ENCODE measurements at places on chromosomes 3 and 15.

GRCh38 chr15:89335298-89336041 lies 846 bp upstream of the POLG start:
- no peak for DNase-seq

- no peak for DNase-seq
Observed at GRCh38 chr3:195337747-195338146, 66.8 kb upstream of the XXYLT1 start.

GRCh38 chr3:169602482-169602881 lies 61.0 kb downstream of the MECOM start:
- no peak for DNase-seq

GRCh38 chr15:64970698-64971097 lies 19.0 kb downstream of the SPG21 start:
- no peak for DNase-seq

GRCh38 chr15:51024735-51025453 lies 69.8 kb downstream of the TNFAIP8L3 start:
- DNase-seq = no peak

DNA sequence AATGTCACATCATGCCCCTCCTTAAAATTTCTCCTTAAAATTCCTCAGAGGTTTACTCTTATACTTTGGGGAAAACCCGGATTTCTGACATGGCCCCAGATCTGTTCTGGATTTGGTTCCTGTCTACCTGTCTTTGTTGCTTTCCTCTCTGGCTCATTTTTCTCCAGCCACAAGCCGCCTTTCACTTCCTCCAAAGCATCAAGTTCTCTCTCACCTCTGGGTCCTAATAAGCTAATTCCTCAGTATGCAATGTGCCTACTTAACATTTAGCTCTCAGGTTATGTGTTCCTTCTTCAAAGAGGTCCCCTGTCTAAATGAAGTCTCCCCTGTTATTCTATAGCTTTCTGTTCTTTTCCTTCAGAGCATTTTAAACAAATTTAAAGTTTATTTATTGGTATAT lies 16.1 kb downstream of the HMG20A start:
- DNase-seq = no peak

DNA sequence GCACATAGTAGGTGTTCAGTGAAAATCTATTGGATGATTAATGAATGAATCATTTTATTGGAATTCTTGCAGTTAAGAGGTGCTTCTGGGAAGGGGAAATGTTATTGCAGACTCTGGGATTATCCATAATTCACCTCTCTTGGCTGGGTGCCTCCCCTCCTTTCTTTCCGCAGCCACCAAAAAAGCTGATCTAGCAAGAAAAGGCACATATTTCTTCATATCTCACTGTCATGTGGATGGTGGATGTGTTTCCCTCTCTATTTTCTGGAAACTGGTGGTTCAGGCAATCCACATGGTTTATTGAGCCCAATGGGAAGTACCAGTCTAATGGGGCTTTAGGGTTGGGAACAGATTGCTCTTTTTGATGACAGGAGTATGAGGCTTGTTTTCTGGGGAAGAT lies 151.1 kb upstream of the ROPN1 start:
- no peak for DNase-seq

DNA sequence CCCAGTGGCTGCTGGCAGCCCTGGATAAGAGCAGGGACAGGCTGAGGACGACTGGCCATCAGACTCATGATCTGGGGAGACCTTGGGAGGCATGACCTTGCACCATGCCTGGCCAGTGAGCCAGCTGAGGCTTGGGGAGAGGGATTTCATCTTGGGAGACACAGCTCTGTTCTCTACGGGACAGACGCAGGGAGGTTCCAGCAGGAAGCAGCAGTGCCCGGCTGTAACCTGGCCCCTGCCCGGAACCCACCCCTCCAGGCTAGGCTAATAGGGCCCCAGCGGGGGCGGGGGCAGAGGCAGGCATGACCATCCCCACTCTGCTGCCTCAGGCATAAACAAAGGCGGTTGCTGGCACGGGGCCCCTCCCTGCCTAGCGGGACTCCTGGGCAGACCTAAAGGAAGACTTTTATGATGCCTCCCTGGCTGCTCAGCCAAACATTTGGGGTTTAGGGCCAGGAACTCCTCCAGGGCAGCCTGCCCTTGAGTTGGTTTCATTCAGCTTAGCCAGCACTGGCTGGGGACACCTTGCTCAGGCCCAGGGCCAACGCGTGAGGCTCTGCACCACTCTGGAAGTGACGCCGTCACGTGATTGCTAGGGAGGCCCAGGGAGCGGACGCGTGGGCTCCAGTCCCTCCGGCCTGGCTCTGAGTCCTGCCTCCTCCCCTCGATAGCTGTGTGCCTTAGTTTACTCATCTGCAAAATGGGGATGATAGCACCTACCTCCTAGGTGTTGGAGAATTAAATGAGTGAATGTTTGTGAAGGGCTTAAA lies 27.6 kb downstream of the HDAC11 start:
- no peak for DNase-seq

DNA sequence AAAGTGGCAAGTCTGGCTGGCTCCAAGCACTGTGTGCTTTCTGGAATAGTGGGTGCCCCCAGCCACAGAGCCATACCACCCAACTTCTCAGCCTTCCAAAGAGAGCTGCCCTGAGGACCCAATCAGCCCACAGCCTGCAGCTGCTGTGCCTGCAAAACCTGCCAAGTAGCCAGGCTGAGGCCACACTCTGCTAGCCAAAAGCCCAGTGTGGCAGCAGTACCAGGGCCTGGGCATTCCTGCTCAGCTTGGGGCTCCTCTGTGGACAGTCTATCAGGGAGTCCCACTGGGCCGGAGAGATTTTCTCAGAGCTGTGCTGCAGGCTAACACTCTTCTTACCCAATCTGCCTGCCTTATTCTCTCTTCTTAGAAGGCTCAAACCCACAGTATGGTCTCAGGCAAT lies 136.5 kb downstream of the TPRA1 start:
- DNase-seq = no peak

GRCh38 chr3:179840985-179841384 lies 188.1 kb downstream of the USP13 start:
- no peak for DNase-seq

DNA sequence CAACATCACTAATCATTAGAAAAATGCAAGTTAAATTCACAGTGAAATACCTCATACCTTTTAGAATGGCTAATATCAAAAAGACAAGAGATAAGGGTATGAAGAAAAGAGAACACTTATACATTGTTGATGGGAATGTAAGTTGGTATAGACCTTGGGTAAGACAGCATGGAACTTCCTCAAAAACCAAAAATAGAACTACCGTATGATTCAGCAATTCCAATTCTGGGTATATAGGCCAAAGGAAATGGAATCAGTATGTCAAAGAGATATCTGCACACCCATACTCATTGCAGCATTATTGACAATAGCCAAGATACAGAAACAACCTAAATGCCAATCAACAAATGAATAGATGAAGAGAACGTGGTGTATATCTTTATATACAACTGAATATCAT lies 166.8 kb upstream of the LRRN1 start:
- no peak for DNase-seq

DNA sequence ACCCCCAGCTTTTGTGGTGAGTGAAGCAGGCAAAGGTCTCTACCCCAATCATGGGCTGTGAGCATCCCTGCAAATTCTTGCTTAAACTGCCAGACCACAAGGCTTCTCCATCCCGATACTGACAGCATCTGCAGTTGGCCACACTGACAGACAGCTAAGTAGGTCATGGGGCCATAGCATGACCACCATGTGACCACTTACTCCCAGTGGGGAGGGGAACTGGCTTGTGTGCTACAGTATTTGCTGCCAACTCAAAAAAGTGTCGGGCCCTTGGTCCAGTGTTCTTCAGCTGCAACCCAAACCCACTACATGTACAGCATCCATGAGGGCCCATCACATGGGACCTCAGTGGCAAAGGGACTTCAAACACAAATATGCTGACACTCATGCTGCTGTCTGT lies 103.4 kb downstream of the SEC22A start:
- DNase-seq = no peak

DNA sequence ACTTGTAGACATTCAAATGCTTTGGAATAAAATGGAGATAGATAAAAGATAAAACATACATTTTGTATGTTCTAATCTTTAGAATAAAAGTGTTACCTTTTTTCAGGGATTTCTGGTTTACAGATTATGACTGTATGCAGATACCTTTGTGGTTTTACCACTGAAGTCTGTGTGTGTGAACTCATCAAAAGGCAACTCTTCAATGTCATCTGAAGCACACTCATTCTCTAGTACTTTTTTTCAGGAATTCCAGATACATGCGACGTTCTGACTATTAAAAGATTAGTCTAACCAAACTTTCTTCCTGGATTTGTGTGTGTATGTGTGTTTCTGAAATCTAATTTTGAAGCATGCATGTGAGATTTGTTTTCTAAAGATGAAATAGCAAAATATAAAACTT lies 188.6 kb downstream of the NLGN1 start:
- no peak for DNase-seq

- DNase-seq = no peak
Observed at GRCh38 chr3:197426121-197426566, 127.7 kb upstream of the DLG1 start.

DNA sequence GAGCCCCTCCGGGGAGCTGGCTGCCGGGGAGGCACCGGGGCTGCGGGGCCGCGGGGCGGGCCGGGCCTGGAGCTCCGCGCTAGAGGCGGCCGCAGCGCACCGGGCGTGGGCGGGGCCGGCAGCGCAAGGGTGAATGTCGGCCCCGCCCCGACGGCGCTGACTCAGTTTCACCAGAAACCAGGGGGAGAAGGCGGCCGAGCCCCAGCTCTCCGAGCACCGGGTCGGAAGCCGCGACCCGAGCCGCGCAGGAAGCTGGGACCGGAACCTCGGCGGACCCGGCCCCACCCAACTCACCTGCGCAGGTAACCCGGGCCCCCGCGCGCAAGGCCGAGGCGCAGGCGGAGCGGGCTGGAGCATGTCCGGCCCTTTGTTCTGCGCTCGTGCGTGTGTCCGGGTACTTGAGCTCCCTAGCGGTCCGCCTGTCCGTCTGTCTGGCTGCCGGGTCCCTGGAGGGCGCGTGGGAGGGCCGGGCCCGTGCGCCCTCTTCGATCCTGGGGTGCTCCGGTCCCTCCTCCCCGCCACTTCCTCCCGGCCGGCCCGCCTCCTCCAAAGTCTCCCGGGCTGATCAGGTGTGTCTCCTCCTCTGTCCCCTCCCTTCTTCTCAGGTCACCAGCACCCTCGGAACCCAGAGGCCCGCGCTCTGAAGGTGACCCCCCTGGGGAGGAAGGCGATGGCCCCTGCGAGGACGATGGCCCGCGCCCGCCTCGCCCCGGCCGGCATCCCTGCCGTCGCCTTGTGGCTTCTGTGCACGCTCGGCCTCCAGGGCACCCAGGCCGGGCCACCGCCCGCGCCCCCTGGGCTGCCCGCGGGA lies at the start of gene SPINT1:
TSS of gene SPINT1 (plus strand) at position 164 of the 811 bp plus-strand sequence. CDS start at position 671, 507 bp downstream.
- DNase-seq = no peak

DNA sequence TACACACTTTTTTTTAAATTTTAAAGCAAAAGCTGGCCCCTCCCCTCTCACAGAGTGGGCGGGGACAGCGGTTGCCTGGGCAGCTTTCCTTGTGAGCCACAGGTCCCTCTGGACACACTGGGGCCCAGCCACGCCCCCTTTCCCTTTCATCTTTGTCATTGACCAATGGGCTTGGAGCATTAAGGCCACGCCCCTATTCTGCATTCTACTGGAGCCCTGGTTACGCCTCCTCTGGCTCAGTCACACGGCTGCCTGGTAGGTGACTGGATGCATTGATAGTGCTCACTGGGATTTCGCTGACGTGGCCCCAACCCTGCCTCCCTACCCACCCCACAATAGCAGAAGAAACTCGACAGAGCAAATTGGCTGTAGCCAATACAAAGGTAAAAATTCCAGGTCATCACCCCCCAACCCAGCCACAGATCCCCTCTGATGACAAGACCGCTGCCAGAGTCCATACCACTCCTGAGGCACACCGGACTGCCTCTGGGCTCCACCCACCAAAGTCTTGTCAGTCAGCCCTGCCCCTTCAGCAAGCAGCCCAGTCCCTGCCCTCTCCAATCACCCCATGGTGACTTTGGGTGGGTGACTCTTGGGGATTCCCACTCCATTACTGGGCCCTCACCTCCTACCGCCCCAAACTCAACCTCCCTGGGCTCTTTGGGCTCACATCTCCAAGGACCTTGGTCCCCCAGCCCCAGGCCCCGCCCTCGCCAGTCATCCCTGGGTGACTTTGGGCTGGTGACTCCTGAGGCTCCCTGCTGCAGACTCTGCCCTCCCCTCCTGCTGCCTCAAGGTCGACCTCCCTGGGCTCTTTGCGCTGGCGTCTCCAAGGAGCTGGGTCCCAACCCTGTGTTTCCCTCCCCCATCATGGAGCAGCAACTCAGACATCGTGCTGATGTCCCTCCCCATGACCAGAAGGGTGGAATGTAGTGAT lies 112.2 kb upstream of the FAN1 start:
- no peak for DNase-seq

DNA sequence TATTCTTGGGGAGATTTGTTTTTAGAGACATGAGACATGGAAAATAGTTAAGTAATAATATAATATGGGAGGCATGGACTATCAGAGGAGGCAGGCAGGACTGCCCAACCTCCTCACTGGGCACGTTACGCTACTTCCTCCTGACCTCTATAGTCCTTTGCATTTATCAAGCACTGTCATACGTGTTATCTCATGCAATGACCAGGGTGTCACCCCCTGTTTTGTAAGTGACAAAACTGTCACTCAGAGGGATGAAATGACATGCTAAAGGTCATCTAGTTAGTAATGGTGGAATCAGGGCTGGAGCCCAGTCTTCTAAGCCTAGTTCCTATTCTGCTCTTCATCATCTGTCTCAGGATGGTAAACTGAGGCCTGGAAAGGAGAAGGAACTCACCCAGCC lies 66.7 kb downstream of the ST6GAL1 start:
- no peak for DNase-seq

DNA sequence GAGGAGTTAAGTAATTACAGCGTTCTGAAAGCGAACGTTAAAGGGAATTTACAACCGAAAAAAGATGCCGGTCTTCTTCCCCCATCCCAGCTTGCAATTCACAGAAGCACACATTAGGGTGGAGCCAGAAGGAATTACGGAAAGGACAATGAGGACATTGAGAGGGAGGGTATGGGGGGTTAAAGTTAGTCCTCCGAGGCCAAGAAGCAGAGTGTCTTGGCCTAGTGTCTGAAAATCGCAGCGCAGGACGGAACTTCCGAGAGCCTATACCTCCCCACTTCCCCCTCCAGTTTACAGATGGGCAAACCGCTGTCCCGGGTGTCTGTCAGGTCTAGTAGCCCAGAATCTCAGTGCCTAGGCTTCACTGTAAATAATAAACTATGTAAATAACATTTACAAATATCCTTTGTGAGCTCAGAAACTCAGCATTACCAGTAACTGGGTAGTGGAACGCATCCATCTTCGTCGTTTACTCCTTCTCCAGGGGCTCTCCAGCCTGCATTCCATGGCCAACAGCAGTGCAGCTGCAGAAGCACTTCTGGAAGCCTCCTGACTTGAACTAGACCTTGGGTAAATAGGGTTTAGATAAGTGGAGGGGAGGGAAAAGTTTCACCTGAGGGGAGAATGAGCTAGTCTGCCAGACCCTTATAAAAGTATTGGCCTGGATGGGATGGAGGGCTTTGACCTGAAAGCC lies 922 bp downstream of the ADPRH start:
- DNase-seq = no peak

DNA sequence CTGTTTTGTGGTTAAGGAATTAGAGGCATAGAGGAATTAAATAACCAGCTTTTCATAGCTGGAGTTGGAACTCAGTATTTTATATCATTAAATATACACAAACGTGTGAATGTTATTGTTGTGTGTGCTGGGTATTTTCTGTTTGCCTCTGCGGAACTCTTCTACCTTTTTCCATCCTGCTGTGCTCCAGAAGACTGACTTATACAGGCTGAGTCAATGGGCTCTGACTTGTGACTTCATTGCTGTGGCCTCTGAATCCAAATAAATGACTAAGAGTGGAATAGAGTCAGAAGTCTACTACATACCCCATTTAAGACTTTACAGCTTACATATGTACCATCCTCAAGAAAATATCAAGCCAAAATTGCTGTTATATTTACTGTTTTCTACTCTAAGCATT lies 17.6 kb downstream of the ARIH1 start:
- DNase-seq = no peak
